ENCODE measurements at places on chromosomes 1 and 21. TPM values are rescaled to one million over a fixed set of nuclear protein-coding genes. Genes with fewer than 3 reads are reported as not detected.

The CRP gene
- 0.85 TPM for total RNA-seq

- H3K27ac ChIP-seq = no peak overlapping the region
- no peak overlapping the region for H3K4me3 ChIP-seq
- no peak for DNase-seq
- H3K27me3 ChIP-seq = no peaks in the 10 kb centered on the region
These were observed 29.0 kb upstream of the CLDN14 start for GRCh38 chr21:36508948-36509347.

DNA sequence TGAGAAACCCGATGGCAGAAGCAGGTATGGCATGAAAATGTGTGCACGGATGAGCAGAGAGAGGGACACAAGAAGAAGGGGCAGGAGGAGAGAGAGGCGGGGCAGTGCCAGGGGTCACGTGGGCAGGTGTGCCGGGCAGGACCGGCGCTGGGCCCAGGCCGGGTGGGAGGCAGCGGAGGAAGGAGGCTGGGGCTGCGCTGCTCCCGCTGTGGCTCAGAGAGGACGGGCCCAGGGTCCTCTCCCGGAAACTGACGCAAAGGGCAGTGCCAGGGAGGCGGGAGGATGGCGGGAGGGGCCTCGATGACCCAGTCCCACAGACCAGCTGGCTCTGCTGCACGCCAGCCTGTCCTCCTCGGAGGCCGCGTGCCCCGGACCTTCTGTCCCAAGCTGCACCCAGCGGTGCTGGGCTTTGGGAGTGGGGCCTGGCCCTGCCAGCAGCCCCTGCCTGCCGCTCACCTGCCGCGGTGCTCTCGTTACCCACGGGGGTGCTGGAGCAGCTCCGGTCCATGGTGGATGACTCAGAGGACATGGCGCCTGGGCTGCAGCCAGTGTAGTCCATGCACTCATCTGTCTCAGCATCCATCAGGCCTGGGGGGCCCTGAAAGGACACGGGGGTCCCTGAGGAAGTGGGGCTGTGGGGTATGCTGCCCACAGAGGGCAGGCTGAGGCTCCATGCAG lies 153.9 kb downstream of the CASZ1 start:
- H3K36me3 ChIP-seq = no peaks in the 10 kb centered on the region
- H3K4me3 ChIP-seq = no peak overlapping the region

- no peak overlapping the region for H3K27ac ChIP-seq
- no peaks in the 10 kb centered on the region for H3K27me3 ChIP-seq
- no peak for DNase-seq
- peaks cover 5% of the 10 kb centered on the region for H3K36me3 ChIP-seq
- no peak overlapping the region for H3K4me3 ChIP-seq
These were observed 34.9 kb upstream of the TSNAX start for GRCh38 chr1:231493421-231494185.

GRCh38 chr1:202230061-202230938 lies 36.7 kb downstream of the LGR6 start:
- H3K36me3 ChIP-seq = no peaks in the 10 kb centered on the region
- no peak overlapping the region for H3K4me3 ChIP-seq
- peak overlapping the region; percentile 24 for H3K27ac ChIP-seq
- peaks cover 6% of the 10 kb centered on the region for H3K27me3 ChIP-seq

Measured in WTC11 (cell line).